Panc1 (cell line): ENCODE measurements at places on chromosomes 2 and 18.

GRCh38 chr2:111208639-111209038 lies 87.9 kb downstream of the BCL2L11 start:
- DNase-seq, result no peak

DNA sequence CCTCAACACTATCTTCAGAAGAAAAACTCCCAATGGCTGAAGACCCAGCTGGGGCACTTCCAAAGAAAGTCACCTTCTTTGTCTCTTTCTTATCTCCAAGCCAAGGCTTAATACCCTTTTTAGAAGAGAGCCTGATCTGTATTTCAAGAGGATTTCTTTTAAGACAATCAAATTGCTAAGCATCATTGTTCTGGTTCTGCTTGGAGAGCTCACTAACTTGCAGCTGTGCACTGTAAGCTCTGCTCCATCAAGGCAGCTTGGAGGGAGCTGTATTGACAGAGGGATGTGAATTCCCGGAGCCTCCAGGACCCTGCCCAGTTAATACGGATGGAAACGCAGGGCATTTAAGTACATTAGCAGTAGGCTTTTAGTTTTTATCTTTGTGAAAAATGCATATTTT lies 253.1 kb downstream of the TDRD15 start:
- no peak for DNase-seq

DNA sequence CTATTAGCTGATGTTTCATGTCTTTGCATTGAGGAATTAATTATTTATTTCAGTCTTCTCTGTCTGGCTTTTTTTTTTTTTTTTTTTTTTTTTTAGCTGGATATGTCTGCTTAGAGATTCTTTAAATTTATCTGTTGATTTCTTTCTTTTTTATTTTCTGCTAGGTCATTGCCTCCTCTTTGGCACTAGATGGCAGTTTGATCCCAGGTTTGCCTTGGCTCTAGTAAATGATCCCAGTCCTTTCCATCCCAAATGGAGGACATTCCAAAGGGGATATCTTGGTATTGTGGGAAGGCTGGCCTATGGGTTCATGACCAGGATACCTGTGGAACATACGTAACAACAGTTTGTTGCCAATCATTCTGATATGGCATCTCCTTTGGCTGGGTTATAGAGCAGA lies 339.5 kb upstream of the GCFC2 start:
- no peak for DNase-seq

- no peak for DNase-seq
Measured at GRCh38 chr2:169329688-169330554, 32.4 kb downstream of the LRP2 start.

DNA sequence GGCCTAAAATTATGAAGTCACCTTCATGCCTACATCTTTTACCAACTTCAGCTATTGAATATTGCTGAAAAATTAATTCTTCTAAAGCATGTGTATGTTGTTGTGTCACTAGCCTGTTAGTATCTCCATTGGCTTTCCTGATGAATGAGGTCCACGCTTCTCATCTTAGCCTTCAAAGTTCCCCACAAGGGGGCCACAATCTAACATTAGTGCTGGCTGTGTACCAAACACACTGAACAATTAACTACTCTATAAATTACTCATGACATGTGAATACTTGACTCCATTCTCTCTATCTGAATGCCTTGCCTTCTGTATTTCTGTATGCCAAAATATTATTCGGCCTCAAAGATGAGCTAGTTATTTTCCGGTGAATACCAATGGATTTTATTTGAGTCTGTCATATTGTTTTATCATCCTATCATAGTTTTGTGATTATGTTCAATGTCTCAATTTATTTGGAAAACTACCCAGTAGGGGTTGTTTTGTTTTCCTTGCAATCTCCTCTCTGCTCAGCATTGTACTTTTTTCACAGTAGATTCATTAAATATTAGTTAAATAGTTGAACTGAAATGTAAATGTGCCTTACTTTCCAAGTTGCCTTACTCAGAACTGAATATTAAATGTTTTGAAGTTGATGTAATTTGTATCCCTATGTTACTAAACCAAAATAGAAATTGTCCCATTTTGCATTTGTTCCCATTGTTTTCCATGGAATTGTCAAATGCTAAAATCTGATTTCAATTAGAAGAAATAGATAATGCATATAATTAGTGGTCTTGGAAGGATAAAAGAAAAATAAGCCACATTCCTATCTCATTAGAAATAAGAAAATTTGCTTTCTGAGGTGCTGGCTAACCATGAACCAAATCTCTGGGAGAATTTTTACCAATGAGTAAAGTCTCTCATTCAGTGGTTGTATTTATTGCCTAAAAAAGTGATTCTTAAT lies 208.4 kb upstream of the COL3A1 start:
- no peak for DNase-seq

GRCh38 chr2:19786408-19787058 lies 115.2 kb downstream of the TTC32 start:
- DNase-seq, result no peak

- no peak for DNase-seq
Measured at GRCh38 chr18:9130195-9130594, 6.4 kb upstream of the ANKRD12 start.

GRCh38 chr18:69402533-69402989 lies 1.9 kb downstream of the DOK6 start:
- no peak for DNase-seq

- no peak for DNase-seq
Measured at GRCh38 chr2:148653437-148653836, 8.9 kb downstream of the EPC2 start.

- no peak for DNase-seq
Measured at GRCh38 chr2:20391951-20392699, 41.5 kb upstream of the PUM2 start.

DNA sequence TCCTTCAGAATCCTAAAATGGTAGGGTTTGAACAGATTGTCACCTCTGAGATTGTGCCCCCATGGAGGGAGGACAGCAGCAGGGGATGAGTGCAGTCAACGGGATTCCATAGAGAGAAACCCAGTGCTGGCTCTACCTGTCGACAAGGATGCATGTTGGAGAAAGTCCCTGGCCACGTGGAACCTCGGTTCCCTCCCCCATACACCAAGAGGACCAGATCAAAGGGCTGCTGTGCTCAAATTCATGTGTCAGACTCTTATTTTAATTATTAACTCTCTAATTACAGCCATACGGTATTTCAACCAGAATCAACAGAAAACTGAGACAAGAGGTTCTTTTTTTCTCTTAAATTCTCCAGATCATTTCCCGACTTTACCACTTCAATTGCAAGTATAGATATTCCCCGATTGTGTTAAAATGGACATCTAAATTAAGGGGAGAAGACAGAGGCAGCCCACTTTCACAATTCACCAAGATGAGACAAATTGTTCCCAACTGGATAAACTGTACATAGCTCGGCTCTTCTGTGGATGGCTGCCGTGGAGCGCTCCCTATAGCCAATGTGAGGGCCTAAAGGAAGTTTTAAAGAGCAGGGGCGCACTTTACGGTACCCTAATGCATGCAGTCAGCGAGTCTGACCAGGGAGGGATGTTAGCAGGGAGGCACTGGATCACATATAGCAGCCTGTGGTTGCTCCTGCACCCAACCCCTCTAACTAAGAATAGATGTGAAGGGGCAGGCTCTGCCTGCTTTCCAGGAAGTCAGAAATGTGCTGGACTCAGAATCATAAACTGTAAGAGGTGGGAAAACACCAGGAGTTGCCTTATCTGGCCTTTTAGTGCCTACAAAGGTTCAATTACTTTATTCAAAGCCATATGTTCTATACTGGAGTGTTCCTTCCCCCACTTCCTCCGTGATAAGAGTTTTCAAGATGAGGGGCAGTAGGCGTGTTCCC lies 123.1 kb downstream of the CACNB4 start:
- no peak for DNase-seq

DNA sequence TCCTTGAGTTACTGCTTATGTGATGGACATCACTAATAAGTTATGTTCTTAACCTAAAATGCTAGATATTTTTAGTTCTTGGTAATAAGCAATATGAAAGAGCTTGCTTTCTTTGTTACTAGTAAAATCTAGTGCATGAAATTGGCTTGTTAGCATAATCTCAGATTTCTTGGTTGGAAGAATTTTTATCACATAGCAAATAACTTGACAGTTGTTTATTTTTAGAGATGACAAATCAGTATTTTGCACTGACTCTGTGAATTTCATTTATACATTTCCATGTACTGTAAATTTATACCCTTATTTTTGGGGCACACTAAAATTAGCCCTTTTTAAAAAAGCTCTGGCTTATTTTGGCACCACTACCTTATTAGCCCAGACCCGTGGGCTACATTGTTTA lies 45.6 kb downstream of the LCLAT1 start:
- no peak for DNase-seq

DNA sequence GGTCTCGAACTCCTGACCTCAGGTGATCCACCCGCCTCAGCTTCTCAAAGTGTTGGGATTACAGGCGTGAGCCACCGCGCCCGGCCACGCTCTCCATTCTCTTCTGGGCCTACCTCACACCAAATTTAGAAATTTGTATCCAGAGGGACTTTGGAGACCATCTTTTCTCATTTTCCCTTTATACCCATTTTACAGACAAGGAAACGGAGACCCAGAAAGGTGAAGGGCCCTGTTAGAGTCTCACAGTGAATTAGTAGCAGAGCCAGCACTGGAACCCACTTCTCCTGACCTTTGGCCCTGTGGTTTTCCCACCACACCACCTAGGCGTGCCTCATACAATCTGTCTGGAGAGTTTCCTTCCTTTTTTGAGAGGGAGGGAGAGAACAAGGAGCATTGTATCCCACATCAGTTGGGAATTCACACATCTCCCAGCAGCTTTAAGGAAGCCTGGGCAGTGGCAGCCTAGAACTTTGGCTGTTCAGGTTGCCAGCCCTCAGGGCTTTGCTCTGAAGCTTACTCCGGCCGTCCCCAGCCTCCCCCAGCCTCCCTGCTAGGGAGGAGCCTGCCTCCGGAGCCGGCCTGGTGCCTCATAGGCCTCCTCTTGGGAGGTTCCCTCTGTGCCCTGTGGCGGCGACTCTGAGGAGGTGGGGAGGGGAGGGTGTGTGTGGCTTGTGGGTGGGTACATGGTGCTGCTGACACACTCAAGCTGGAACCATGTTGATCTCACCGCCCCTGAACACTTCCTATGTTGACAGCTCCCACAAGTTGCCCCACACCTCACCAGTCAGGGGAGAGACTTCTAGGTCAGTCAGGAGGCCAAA lies 13.8 kb downstream of the FOSL2 start:
- no peak for DNase-seq

GRCh38 chr2:236663287-236664101 lies 93.9 kb downstream of the ACKR3 start:
- DNase-seq, result no peak

- no peak for DNase-seq
Measured at GRCh38 chr2:126930970-126931590, 32.4 kb downstream of the TEX51 start.

GRCh38 chr18:939166-939565 lies 34.5 kb downstream of the ADCYAP1 start:
- DNase-seq, result no peak

DNA sequence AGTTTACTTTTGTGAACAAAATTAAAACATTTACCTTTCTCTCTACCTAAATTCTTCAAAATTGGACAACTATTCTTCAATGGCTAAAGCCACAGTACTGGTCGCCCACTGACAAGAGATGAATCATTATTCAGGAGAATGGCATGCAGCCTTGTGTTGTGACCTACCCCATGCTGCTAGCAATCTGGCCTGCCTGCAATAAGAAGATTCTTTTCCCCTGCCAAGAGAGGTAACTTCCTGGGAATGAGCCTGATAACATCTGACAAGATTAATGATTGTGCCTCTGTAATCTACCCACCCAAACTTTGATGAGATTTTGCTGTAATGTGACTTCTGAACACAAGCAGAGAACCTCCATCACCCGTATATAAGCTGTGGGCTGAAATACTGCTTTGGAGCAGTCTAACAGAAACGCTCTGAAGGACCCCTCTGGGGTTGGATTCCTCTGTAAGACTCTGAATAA lies 47.0 kb upstream of the ST3GAL5 start:
- DNase-seq, result no peak

DNA sequence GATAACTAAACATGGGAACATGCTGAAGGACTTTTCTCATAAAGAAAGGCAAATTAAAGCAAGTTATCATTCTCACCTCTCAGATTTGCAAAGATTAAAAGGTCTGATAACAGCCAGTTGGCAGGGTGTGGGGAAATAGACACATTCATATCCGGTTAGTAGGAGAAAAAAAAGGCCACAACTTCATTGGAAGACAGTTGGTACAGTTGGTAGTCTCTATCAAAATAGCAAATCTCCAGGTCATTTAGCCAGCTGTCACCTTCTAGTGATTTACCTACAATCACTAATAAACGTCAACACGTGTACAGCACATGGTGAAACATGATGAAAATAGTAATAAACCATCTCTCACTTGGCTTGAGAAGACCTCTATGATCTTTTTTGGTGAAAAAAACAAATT lies 16.6 kb downstream of the INPP5D start:
- no peak for DNase-seq

DNA sequence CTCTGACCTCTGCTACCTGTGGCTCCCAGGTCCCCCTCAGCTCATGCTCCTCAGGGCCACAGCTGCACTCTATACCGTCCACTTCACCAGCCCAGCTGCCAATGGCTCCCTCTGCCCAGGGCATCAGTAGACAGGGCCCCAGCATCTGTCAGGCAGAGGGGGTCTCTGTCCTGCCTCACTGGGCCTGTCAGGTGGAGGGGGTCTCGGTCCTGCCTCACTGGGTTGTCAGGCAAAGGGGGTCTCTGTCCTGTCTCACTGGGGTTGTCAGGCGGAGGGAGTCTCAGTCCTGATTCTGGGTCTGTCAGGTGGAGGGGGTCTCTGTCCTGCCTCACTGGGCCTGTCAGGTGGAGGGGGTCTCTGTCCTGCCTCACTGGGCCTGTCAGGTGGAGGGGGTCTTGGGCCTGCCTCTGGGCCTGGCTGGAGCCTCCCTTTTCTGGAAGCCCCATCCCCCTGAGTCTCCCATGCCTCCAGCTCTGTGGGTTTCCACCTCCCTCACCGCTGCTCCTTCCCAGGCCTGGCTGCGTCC lies 19.9 kb downstream of the SNORC start:
- no peak for DNase-seq

- no peak for DNase-seq
Measured at GRCh38 chr18:25815659-25816058, 274.8 kb downstream of the SS18 start.

- no peak for DNase-seq
Measured at GRCh38 chr2:240241572-240241971, 101.1 kb upstream of the OTOS start.

- no peak for DNase-seq
Measured at GRCh38 chr2:49053156-49053555, 101.2 kb downstream of the FSHR start.

DNA sequence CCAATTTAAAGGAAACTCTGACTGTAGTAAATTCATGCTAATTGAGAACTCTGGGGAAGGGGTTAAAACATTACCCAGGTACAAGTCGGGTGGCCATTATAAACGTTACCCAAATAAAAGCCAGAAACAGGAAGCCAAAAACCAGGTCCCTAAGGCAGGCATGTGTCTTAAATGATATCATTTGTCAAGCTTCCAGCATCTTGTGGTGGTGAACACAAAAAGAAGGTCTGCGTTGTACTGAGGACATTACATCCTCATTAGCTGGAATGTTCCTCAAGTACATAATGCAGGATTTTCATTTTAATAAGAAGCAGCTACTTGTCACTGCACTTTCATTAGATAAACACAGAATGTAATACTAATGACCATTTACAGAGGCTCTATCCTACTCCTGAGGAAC lies 10.9 kb downstream of the PTGR3 start:
- DNase-seq, result no peak
